Activated T-helper 2 cell treated with anti-CD3 and anti-CD28 coated beads, Interferon-gamma antibody, Interleukin-2, Interleukin-4, amounts not matched to agents 10 μg/mL and 5 μg/mL and 100 μg/mL, durations not matched to agents 14 hours and 24 hours and 36 hours (primary cell): ENCODE measurements at places on chromosomes 13 and 19.

DNA sequence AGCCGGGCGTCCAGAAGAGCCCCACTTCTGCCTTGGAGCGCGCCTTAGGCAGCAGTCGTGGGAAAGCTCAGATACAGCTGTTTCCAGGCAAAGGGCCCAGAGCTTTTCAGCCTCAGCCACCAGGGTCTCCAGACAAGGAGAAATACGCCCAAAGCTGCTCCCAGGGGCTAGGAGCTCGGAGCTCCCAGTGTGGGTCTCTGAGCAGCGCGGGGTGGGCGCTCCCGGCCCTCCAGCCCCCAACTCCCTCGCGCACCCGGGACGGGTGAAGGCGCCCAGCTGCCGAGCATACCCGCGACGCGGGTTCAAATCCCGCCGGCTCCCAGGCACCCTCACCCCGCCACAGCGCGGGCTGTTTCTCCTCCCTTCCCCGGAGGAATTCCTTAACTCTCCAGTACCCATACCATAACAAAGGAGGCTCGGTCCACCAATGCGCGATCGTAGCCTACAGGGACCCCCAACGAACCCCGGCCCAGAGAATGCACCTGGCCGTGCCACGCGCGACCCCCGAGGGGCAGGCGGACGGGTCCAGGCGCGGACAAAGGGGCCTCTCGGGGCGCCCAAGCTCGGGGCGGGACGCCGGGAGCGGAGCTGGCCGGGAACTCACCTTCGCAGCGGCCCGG is 507 bp downstream of the COL4A1 start:
- H3K36me3 ChIP-seq = no peaks in the 10 kb centered on the region
- no peak for DNase-seq
- no peak overlapping the region for H3K27ac ChIP-seq
- H3K4me3 ChIP-seq = no peak overlapping the region

GRCh38 chr13:42788601-42789000 is 7.2 kb downstream of the FAM216B start:
- no peak for DNase-seq
- no peaks in the 10 kb centered on the region for H3K4me1 ChIP-seq
- no peak overlapping the region for H3K4me3 ChIP-seq
- H3K27ac ChIP-seq = no peak overlapping the region

DNA sequence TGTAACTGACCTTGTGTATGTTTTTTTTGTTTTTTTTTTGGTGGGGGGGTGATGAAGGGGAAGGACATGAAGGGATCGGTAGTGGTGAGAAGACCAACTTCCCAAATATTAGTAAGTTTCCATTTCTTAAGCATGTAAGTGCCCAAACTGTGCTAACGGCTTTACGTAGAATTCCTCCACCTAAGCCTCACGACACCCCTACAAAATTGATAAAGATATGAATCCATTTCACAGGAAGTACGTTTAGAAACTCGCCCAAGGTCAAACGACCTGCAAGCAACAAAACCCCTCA is 649 bp downstream of the UQCRFS1 start:
- H3K36me3 ChIP-seq = peaks cover 42% of the 10 kb centered on the region
- peak overlapping the region; percentile 97 for H3K27ac ChIP-seq
- H3K27me3 ChIP-seq = no peaks in the 10 kb centered on the region
- H3K4me3 ChIP-seq = peak overlapping the region; percentile 97
- no peak for DNase-seq

- peaks cover 52% of the 10 kb centered on the region for H3K36me3 ChIP-seq
- H3K27me3 ChIP-seq = no peaks in the 10 kb centered on the region
- DNase-seq = no peak
- H3K4me3 ChIP-seq = no peak overlapping the region
- no peak overlapping the region for H3K27ac ChIP-seq
- H3K4me1 ChIP-seq = peaks cover 20% of the 10 kb centered on the region
These were observed 38.0 kb downstream of the PHF11 start for GRCh38 chr13:49533591-49534269.

DNA sequence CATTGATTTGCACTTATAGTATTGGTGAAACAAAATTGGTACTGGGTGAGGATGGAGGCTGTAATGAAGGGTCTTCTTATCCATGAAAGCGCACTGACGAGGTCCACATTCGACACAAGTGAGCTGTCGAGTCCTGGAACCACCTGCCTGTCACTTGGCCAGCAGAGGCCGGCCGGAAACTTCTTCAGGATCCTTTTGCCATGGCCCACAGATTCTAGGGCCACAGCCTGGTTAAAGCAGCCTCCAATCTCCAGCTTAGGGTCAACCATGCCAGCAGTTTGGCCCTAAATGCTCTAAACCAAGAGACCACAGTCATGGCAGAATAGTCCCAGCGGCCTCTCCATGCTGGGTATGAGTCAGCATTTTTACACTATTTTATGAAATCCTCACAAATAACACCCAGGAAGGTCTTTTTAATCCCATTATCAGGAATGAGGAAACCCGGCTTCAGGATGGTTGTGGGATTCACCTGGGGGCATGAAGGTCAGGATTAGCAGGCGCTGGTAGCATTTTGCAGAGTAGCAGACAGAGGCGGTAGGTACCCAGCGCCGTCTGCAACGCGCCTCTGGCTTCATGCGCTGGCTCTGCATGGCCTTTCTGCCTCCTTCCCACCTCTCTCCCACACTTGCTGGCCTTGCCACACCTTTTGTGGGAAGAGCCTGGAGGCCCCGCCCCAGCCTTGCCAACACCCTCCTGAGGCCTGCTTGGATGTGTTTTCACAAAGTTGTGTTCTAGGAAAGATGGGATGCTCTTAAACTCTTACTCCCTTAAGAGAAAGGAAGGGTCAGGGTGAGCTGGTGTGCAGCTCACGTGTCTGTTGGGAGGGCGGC is 15.2 kb downstream of the GAS6 start:
- H3K36me3 ChIP-seq = no peaks in the 10 kb centered on the region
- H3K4me1 ChIP-seq = peaks cover 14% of the 10 kb centered on the region
- no peak overlapping the region for H3K27ac ChIP-seq

DNA sequence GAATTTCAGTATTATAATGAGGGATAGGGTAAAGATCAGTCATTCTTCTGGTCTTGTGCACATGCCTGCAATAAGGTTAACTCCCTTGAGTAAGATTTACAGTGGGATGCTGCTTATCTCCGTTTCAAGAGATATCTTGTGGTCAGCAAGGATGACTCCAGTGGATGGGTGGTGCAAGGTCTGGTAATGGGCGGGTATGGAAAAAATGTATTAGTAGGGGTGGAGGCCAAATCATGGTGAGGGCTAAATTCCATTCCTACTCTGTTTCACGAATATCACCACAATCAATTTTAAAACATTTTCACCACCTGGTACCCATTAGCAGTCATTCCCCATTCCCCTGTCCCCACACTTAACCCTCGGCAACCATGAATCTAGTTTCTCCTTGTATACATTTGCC is 40.6 kb downstream of the CCDC122 start:
- H3K4me1 ChIP-seq = no peaks in the 10 kb centered on the region
- no peak overlapping the region for H3K4me3 ChIP-seq
- no peaks in the 10 kb centered on the region for H3K27me3 ChIP-seq
- no peak overlapping the region for H3K27ac ChIP-seq

DNA sequence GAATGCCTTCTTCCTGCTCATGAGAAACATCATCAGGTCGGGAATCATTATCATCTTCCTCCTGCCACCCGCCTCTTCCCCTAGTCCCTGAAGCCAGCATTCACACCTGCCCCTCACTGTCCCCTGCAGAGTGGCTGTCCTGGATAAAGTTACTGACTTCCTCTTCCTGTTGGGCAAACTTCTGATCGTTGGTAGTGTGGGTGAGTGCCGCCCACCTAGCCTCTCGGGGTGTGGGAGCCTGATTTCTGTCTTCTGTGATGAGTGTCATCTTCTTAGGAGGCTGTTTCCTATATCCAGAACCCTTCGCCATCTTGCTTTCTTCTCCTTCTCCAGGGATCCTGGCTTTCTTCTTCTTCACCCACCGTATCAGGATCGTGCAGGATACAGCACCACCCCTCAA is 12.5 kb downstream of the SLC44A2 start:
- peaks cover 10% of the 10 kb centered on the region for H3K4me1 ChIP-seq
- H3K27ac ChIP-seq = peak overlapping the region; percentile 42
- no peak for DNase-seq

GRCh38 chr13:105929505-105929904 is 606.0 kb downstream of the EFNB2 start:
- H3K4me1 ChIP-seq = no peaks in the 10 kb centered on the region
- DNase-seq = no peak
- no peak overlapping the region for H3K4me3 ChIP-seq

DNA sequence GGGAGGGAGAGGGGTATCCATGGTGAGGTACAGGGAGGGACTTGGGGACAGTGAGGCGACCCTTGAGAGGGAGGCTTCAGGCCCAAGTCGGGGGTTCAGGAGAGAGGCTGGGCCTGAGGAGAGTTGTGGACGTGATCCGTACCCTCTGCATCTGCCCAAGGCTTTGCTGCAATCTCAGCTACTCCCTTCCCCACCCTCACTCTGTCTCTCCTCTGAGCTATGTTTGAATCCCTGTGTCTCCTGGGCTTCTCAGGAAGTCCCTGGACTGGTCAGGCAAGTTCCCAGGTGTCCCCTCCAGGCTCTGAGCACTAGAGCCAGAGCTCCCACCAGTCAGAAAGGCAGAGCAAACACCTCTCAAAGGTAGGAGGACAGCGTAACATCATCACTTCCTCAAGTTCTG is 1.8 kb downstream of the LIN37 start:
- H3K27ac ChIP-seq = no peak overlapping the region
- no peaks in the 10 kb centered on the region for H3K27me3 ChIP-seq
- H3K36me3 ChIP-seq = peaks cover 19% of the 10 kb centered on the region
- H3K4me1 ChIP-seq = peaks cover 27% of the 10 kb centered on the region

- no peaks in the 10 kb centered on the region for H3K4me1 ChIP-seq
- H3K27ac ChIP-seq = no peak within 1 kb of the TSS
- peaks cover 17% of the 10 kb centered on the region for H3K27me3 ChIP-seq
- H3K36me3 ChIP-seq = no peaks in the 10 kb centered on the region
These were observed at the start of gene CRX for GRCh38 chr19:47821460-47822020. TSS of gene CRX (plus strand) at chr19:47821937. CDS start at chr19:47834444, 12,507 bp downstream.

GRCh38 chr13:46119883-46120614 is 15.2 kb upstream of the CPB2 start:
- no peak overlapping the region for H3K4me3 ChIP-seq
- no peak overlapping the region for H3K27ac ChIP-seq
- H3K36me3 ChIP-seq = peaks cover 3% of the 10 kb centered on the region
- peaks cover 29% of the 10 kb centered on the region for H3K27me3 ChIP-seq
- no peak for DNase-seq

DNA sequence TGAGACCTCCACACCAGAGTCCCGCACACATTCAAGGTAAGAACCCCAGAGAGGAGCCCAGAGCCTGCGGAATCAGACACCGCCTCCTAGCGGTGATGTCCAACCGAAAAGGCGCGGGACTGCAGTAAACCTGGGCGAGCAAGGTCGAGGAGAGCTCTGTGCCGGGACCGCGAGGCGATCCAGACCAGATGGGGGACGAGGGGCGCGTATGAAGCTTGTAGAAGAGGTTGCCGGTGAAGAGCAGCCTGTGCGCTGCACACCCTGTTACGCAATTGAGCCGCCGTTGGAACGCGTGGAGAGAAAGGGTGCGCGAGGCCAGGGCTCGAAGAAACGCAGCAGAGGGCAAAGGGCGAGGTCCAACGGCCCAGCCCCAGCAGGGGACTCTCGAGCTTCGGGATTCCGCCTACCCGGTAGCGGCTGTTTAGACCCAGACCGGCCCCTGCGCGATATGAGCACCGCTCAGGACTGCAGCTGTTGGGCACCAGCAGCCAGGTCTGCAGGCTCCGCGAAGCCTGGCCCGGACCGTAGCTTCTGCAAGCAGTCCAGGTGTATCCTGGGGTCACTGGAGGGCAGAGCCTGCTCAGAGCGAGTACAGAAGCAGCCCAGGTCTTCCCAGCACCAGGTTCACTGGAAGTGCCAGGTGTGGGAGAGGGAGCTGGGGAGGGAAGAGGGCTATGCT is 65.9 kb upstream of the ZNF599 start:
- H3K4me3 ChIP-seq = no peak overlapping the region
- H3K27ac ChIP-seq = no peak overlapping the region
- H3K4me1 ChIP-seq = peaks cover 3% of the 10 kb centered on the region
- no peak for DNase-seq

- no peaks in the 10 kb centered on the region for H3K36me3 ChIP-seq
- H3K27me3 ChIP-seq = peaks cover 7% of the 10 kb centered on the region
- H3K4me1 ChIP-seq = no peaks in the 10 kb centered on the region
- no peak overlapping the region for H3K27ac ChIP-seq
- no peak overlapping the region for H3K4me3 ChIP-seq
- no peak for DNase-seq
These were observed 4.2 kb downstream of the SHC2 start for GRCh38 chr19:456547-457110.

- H3K36me3 ChIP-seq = no peaks in the 10 kb centered on the region
- H3K4me1 ChIP-seq = no peaks in the 10 kb centered on the region
- no peak overlapping the region for H3K27ac ChIP-seq
- no peaks in the 10 kb centered on the region for H3K27me3 ChIP-seq
- no peak for DNase-seq
These were observed 1.4 kb downstream of the DUXA start for GRCh38 chr19:57165846-57166245.

DNA sequence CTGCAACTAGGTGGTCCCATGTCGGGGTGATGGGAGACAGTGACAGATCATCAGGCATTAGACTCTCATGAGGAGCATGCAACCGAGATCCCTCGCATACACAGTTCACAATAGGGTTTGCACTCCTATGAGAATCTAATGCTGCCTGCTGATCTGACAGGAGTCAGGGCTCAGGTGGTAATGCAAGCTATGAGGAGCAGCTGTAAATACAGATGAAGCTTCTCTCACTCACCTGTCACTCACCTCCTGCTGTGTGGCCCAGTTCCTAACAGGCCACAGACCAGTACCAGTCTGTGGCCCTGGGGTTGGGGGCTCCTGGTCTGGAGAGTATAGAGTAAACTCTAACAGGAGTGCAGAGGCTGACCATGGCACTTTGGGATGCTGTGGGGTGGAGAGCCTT is 209.2 kb downstream of the DLEU7 start:
- H3K36me3 ChIP-seq = no peaks in the 10 kb centered on the region
- peaks cover 4% of the 10 kb centered on the region for H3K4me1 ChIP-seq
- peaks cover 15% of the 10 kb centered on the region for H3K27me3 ChIP-seq
- no peak overlapping the region for H3K4me3 ChIP-seq

GRCh38 chr13:112700291-112701060 is 10.6 kb downstream of the ATP11A start:
- DNase-seq = no peak
- H3K4me1 ChIP-seq = peaks cover 25% of the 10 kb centered on the region
- H3K27me3 ChIP-seq = no peaks in the 10 kb centered on the region

DNA sequence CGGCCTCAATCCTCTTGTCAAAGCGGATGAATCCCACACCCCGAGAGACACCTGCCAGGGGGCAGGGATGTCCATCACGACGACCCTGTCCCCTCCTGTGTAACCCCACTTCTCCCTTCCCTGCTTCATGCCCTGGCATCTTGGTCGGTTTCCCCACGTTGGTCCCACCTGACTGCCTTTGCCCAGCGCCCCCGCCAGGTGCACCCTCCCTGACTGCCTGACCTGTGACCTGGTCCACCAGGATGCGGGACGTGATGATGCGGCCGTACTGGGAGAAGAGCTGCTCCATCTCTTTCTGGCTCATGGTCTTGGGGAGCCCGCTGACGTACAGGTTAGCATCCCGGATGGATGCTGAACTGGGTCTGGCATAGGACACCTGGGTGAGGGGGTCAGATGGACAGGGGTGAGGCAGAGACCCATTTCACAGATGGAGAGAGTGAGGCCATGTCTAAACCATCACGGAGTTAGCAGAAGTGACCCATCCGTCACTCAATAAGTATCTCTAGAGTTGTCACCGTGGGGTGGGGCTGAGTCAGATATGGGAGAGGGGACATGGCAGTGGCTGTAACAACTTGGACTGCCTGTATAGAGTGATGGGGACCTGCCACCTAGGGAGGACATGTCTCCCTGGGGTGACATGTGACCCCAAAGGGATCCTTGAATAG is 22.5 kb downstream of the ELAVL3 start:
- no peak for DNase-seq
- H3K27me3 ChIP-seq = no peaks in the 10 kb centered on the region
- H3K36me3 ChIP-seq = no peaks in the 10 kb centered on the region
- no peak overlapping the region for H3K27ac ChIP-seq
- H3K4me1 ChIP-seq = no peaks in the 10 kb centered on the region
